ENCODE measurements at places on chromosomes 7 and 10.

DNA sequence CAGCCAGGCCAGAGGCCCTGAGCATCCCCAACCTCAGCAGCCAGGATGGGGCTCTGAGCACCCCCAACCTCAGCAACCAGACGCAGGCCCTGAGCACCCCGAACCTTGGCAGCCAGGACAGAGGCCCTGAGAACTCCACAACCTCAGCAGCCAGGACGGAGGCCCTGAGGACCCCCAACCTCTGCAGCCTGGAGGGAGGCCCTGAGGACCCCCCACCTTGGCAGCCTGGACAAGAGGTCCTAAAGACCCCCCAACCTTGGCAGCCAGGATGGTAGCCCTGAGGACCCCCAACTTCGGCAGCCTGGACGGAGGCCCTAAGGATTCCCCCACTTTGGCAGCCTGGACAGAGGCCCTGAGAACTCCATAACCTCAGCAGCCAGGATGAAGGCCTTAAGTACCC, 17.0 kb downstream of the RRP12 start:
- DNase-seq: no peak

GRCh38 chr10:36676756-36677430, 448.5 kb upstream of the ANKRD30A start:
- DNase-seq: no peak

DNA sequence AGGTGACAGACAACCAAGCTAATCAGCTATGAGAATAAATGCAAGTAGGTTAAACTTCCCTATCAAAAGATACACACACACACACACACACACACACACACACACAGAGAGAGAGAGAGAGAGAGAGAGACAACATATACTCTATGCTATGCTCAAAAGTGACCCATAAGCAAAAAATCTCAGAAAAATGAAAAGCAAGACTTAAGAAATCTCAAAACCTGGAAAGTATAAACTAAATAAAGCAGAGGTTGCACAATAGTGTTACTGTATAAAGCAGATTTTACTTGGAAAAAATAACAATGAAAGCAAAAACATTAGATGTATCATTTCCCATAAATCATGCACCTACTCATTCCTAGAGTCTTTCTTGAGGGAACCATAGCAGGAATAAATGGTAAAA, 221.5 kb downstream of the INHBA start:
- no peak for DNase-seq

GRCh38 chr7:125727215-125727614, 797.6 kb upstream of the POT1 start:
- no peak for DNase-seq

DNA sequence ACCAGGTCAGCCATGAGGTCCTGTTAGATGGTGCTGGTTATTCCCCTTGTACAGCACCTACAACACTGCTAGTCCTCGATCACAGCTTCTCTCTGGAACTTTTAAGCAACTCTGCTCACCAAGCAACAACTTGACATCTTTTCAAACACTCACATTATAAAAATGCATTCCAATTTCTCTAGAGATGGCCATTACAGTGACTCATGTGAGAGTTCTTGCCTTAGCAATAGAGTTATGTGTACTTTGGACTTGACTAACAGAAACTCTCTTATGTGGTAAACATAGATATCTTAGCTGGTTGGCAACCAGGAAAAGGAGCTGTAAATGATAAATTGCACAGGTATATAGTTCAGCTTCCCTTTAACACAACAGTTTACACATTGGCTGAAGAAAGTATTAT, 122.2 kb downstream of the PDE1C start:
- DNase-seq: no peak

DNA sequence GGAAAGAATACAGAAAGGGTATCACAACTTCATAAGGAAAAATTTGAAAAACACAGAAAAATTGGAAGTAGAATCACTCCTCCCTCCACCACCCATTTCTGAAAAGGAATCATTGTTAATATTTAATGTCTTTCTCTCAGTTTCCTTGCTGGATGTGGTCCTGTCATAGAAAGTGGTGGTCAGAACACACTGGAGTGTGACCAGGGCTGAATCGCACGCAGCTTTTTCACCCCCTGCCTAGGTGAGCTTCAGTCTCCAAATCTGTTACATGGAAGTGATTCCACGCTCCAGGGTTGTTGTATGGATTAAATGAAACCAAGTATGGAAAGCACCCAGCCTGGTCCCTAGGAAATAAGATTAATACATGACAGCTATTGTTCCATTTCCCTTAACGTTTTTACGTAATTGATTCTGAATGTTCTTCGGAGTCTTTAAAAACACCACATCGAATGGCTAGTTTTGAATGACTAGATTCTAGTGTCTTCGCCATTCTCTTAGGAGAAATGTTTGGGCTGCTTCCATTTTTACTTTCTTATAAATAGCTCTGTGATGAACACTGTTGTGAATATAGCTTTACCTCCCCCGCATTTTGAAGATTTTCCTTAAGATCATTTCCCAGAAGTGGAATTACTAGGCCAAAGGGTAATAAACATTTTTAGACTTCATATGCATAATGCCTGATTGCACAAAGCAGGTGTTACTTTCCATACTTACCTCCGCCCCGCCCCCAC, 10.9 kb upstream of the DUSP5 start:
- no peak for DNase-seq

- DNase-seq: no peak
These were observed 5.0 kb upstream of the CNOT4 start for GRCh38 chr7:135514856-135515255.

- no peak for DNase-seq
These were observed 247.1 kb upstream of the GRB10 start for GRCh38 chr7:51029701-51030191.

GRCh38 chr7:45457591-45457990, 116.6 kb upstream of the ADCY1 start:
- no peak for DNase-seq

DNA sequence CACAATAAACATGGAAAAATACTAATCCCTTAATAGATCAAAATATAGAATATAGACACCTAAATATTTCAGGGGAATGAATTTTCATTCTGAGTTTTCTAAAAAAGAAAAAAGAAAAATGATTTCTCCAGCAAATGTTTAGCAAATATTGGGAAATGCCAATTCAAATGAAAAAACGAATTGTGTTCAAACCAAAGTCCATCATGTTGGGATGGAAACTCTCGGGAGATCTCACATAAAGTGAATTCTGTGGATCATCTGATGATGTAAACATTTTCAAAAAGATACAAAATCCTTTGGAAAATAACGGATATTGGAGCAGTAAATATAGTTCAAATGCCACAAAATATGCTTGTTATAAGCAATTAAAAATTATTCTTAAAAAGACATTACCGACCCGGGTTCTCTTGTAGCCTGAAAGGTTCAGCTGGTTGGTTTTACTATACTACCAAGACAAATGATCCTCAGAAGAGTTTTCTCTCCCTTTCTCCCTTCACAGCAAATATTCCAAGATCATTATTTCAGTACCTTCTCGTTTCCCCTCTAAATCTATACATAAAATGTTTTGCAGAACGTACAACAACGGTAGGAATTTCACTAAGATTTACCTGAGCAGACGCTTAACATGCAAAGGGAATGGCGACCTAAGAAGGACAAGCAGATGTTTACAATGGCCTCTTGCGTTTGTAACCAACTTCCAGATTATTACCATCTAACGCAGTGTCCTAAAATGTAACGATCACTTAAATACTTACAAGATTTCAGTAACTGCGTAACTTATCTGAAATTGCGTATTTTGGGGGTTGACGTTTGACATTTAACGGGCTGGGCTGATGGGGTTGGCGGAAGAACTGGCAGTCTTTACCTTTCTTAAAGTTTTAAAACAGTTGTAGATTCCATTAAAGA, 2.5 kb downstream of the HOXA13 start:
- DNase-seq: no peak

- no peak for DNase-seq
These were observed at the start of gene GPER1 for GRCh38 chr7:1087952-1088920. Gene GPER1 (plus strand): TSS chr7:1088113. CDS start chr7:1091729, 3,616 bp downstream.

- no peak for DNase-seq
These were observed 169.6 kb downstream of the DIP2C start for GRCh38 chr10:519716-520401.

GRCh38 chr7:48091506-48092433, 2.7 kb downstream of the UPP1 start:
- no peak for DNase-seq

GRCh38 chr10:31678139-31678536, 250.5 kb downstream of the ARHGAP12 start:
- no peak for DNase-seq

DNA sequence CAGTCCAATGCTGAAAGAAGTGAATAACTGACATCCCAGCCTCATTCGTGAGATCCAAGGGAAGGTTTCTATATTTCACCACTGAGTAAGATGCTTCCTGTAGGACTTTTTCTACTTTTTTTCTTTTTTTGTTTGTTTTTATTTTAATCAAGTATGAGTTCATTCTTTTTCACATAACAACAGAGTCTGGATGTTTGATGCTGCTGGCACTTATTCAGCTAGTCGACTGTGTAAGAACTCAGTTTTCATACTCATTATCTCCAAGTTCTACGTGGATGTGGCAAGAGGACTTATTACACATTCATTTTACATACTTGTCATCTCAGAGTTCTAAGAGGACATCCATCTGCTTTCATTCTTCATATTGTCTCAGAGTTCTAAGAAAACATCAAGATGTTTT, 86.9 kb downstream of the CPXM2 start:
- no peak for DNase-seq

DNA sequence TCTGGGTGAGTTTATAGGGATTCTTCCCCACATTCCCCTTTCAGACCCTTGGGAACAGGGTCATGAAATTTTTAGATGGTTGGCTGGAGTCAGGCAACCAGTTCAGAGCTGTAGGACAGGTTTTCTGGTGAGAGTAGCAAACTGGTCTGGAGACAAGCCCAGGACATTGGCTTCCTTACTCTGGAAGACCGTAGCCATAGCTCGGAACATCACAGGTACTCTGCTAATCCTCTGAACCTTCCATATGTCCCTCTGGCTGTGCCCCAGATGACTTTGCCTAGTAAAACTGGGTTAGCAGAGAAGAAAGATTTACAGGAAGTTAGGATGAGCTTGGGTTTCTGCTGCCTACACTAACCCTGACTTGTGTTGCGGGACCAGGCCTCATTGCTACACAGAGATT, 104.5 kb upstream of the MKLN1 start:
- DNase-seq: no peak

GRCh38 chr7:30896036-30896435, 15.6 kb upstream of the AQP1 start:
- no peak for DNase-seq

DNA sequence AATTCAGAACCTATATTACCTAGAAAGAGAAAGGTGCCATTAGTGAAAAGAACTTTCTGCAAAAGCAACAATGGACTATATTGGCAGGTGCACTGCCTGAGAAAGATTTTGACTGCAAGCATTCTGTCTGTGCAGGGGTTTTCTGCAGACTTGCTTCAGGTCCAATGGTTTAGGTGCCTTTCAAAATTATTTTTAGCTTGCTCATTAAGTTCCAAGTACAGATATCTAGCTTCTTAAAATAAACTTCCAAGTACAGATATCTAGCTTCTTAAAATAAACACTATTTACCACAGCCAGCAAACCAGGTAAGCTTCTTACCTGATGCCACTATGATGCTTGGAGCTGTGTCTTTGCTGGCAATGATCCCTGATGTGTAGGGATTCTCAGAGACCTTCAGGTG, 485.2 kb downstream of the SORCS1 start:
- DNase-seq: no peak

DNA sequence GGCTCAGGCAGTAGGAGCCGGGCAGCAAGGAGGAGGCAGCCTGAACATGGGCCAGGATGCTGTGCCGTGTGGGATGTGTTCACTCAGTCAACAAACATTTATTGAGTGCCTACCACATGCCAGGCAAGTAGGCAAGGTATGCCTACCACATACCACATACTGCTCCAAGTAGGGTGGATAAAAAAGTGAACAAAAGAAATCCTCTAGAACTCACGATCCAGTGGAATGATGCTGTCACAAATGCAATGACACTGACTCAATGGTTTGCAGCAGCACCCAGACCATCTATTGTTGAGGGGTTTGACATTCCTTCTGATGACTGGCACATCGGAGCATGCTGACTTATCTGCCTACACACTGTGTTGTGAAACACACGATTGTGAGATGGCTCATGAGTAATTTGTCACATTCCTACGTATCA, 413.5 kb downstream of the NRG3 start:
- DNase-seq: no peak

DNA sequence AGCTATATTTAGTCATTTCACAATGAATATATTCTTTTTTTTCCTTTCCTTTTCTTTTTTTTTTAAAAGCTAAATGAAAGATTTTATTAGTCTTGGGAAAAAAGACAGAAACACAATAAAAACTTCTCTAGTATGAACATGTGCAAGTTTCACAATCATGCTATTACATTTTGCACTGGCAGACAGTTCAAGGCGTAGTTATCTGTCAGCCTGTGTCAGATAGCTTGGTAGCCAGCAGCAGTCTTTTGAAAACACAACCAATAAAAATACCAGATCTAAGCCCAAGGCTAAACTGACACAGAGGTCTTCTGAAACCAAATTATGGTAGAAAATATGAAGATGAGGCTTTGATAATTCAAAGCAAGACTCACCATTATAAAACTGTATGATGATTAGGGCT, 205.8 kb upstream of the TEX47 start:
- no peak for DNase-seq

DNA sequence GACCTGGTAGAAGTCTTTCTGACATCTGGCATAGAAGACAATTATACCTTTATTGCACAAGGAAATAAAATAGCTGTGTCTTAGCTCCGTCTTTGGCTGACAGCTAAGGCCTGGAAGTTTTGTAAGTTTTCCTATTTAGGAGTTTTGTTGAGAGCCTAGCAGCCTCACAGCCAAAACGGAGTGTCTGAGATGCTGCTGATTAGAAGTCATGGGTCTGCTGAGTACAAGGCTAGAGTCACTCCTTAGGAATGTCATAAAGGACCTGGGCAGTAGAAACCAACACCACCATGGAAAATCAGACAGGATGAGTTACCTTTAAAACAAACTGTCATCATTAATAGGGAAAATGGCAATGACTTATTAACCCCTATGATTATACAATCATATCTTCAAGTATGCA, 442.5 kb downstream of the KCNMA1 start:
- DNase-seq: no peak

GRCh38 chr7:74230446-74231231, 20.8 kb downstream of the LAT2 start:
- DNase-seq: peak; percentile 54

GRCh38 chr10:72747521-72747920, 55.6 kb downstream of the MCU start:
- no peak for DNase-seq

- peak; percentile 47 for DNase-seq
These were observed 2.6 kb downstream of the PGAM1 start for GRCh38 chr10:97428572-97428981.

DNA sequence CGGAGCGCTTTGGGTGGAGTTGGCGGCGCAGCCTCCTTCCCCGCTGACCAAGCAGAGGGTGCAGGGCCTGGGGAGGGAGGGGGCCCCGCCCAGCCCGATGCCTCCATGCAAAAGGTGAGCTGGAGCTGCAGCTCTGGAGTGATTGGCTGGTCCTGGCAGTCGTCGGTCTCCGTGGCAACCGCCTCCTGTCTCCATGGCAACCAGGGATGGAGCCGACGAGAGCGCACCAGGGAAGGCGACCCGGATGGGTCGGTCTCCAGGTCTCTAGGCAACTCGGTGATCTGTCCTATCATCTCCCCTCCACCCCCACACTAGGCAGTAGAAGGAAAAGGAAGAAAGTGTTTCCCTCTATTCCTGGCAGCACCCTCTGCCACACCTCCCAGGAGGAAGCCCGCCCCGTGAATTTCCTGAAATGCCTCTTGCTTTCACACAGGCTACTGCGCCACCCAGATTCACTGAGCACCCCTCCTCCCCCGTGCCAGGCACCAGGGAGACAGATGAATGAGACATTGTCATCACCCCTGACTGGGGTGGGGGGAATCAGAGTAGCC, 647 bp upstream of the NACAD start:
- DNase-seq: peak; percentile 71

- no peak for DNase-seq
These were observed 737 bp downstream of the CNNM2 start for GRCh38 chr10:102918817-102919245.

Data from CD4-positive, alpha-beta T cell treated with Interleukin-1 beta for 1 hour (primary cell).